ENCODE measurements at places on chromosomes 5 and 9. TPM values are rescaled to one million over a fixed set of nuclear protein-coding genes. Genes with fewer than 3 reads are reported as not detected.

FAM120AOS gene
- total RNA-seq: 61.4 TPM

RASGRF2 gene
- 11.7 TPM for total RNA-seq

- DNase-seq: no peak
Measured at GRCh38 chr9:71941998-71942567, 30.6 kb downstream of the C9orf85 start.

GRCh38 chr5:62124266-62124665, 181.7 kb upstream of the KIF2A start:
- no peak for DNase-seq

- DNase-seq: no peak
Measured at GRCh38 chr5:88470745-88471144, 202.1 kb upstream of the TMEM161B start.

DNA sequence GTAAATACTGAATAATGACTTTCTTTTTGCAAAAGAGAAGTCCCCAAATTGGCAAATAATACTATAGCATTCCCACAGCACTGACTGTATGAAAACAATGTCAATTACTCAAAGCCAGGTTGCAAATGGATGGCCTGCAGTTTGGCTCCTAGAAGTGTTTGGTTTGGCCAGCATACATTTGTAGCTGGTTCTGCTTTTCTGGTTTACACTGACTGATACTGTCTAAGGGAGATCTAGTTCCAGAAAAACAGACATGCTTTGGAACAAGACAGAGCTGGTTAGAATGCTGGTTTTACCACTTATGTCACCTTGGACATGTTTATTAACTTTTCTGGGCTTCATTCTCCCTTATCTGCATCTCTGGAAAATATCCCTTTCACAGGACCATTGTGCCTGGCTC, 81.5 kb upstream of the TRPM3 start:
- DNase-seq: no peak

DNA sequence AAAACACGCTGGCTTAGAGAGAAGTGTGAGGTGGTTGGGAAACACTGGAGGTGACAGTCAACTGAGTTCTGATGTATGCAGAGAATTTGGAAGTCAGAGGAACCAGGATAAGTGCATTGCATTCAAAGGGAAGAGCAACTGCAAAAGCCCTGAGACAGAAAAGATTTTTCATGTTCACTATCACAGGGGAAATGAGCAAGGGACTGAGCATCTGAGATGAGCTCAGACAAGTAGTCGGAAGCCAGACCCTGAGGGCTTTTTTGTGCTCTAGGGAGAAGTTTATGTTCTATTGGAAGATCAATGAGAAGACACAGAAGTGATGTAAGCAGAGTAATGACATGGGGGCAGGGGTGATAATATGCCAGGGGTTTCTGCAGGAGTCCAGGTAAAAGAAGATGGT, 97.5 kb downstream of the HTR4 start:
- no peak for DNase-seq

- no peak for DNase-seq
Measured at GRCh38 chr5:53338971-53339370, 141.5 kb upstream of the FST start.

- DNase-seq: no peak
Measured at GRCh38 chr5:133112026-133112660, 60.3 kb downstream of the HSPA4 start.

- no peak for DNase-seq
Measured at GRCh38 chr5:114957384-114957783, 212.3 kb downstream of the TRIM36 start.

DNA sequence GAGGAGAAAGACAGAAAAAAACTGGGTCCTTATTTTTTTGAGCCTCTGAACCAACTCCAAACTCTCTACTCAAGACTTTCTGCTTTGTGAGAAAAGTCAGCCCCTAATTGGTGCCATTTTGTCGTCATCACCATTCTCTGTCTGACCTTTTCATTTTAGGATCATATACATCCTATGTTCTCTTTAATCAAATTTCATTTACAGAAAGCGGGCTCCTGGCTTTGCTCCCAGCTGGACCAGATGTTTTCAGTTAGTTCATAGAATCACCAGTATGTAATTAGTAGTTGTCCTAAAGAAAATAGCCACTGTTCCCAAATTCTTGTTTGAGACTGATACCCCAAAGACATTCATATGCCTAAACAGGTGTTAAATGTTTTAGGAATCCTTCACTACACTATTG, 28.6 kb upstream of the SLCO4C1 start:
- DNase-seq: no peak

GRCh38 chr5:35533156-35533555, 84.5 kb upstream of the SPEF2 start:
- no peak for DNase-seq

DNA sequence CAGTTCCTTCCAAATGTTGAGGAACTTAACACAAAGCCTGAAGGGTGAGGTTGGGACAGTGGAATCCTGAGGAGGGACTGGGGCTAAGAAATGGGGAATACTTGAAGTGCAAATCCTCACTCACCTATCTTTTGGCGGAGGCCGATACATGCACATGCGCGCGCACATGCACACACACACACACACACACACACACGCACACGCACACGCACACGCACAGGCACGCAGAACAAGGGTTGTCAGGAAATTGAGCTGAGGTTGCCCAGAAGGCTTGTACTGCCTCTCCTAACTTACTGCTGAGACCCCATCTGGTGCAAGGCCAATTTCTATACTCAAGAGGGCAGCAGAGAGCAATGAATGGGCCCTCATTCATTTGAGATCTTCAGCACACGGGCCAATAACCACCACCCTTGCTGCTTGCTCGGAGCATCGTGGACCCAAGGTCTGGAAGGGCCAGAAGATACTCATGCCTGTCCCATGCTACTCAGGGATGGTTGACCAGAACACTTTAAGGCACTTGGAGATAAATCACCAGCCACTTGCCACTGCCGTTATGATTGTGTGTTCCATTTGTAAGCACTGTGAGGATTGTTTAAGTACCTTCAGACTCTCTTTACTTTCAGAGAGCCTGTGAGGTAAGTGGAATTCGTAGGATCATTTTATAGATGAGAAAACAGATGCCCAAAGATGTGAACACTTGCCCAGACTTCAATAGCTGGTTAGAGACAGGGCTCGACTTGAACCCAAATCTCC, 21.5 kb downstream of the BTF3 start:
- peak; percentile 79 for DNase-seq

Measured in ureter (tissue), 1 donor.